ENCODE measurements at places on chromosomes 4 and X. TPM values are rescaled to one million over a fixed set of nuclear protein-coding genes. Genes with fewer than 3 reads are reported as not detected.

Gene HPSE
- 1.2 TPM for total RNA-seq

Gene SLAIN2
- total RNA-seq = 27.7 TPM

Gene SULT1B1
- total RNA-seq = not detected

Gene RHOXF1
- total RNA-seq = not detected

Gene PABPC1L2A
- not detected for total RNA-seq

Gene LUZP4
- not detected for total RNA-seq

Gene COL4A6
- 16.9 TPM for total RNA-seq

Gene PWWP3B
- total RNA-seq = not detected

Gene ADH7
- total RNA-seq = not detected

Gene SLC9A7
- total RNA-seq = 9.3 TPM

Gene TEX11
- total RNA-seq = not detected

Gene RBM41
- 10.0 TPM for total RNA-seq

Gene CFP
- total RNA-seq = 0.95 TPM

Gene NSG1
- 9.9 TPM for total RNA-seq

Gene PPP1R2C
- total RNA-seq = not detected

Gene WDR17
- 1.8 TPM for total RNA-seq

Gene TLL1
- total RNA-seq = 0.11 TPM

Gene NIPAL1
- total RNA-seq = 0.39 TPM

Gene ARHGAP24
- 4.8 TPM for total RNA-seq

Gene CNGA1
- not detected for total RNA-seq

Gene PCDH7
- 0.07 TPM for total RNA-seq

Gene ALAS2
- total RNA-seq = not detected

Gene USP53
- 10.6 TPM for total RNA-seq

Gene MAGEB1
- not detected for total RNA-seq

Gene TSPAN7
- 3.0 TPM for total RNA-seq

Gene ATP1B4
- 0.02 TPM for total RNA-seq

Gene CXXC4
- total RNA-seq = 0.06 TPM

Gene UGT2B11
- total RNA-seq = not detected

Gene SSX1
- total RNA-seq = not detected

Gene GYPE
- not detected for total RNA-seq
